Sciatic nerve (tissue), 2 donors: ENCODE measurements at places on chromosomes 12 and 14. TPM values are rescaled to one million over a fixed set of nuclear protein-coding genes. Genes with fewer than 3 reads are reported as not detected.

DNA sequence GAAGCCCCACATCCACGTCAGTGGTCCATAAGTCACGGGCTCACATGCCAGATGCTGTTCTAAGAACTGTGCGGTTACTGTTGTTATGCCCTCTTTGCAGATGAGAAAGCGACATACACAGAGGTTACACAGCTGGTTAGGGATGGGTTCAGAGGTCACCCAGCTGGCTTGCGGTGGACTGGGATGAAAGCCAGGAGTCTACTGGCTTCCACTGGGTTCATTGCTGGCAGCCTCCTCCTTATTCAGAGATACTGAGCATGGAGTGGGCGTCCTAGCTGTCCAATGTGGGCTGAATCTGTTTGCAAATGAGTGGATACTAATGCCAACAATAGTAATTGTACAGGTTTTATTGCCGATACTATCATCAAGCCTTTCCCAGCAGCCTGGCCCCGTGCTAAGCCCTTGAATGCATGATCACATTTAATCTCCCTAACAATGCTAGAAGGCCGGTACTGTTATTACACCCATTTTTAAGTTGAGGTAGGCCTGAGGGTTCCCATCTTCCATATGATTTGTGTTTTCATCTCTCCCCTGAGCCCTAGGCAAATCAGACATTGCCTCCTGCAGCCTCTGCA, 129.1 kb downstream of the PLXNC1 start:
- DNase-seq = no peak

DNA sequence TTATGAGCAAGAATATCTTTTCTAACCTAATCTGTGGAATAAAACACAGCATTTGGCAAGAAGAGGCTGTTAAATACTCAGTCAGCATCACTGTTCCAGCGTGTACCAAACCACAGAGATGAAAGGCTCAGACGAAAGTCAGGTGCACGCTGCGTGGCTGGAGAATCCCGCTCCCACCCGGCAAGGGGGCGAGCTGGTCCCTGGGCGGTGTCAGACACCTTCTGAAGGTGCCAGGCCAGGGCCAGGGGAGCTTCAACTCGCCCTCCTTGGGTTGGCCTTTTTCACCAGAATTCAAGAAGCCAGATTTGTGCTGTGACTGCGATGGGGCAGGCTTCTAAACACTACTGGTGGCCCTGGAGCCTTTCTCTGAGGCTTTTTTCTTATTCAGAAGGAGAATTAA, 73.1 kb downstream of the WDR20 start:
- DNase-seq = peak; percentile 46

DNA sequence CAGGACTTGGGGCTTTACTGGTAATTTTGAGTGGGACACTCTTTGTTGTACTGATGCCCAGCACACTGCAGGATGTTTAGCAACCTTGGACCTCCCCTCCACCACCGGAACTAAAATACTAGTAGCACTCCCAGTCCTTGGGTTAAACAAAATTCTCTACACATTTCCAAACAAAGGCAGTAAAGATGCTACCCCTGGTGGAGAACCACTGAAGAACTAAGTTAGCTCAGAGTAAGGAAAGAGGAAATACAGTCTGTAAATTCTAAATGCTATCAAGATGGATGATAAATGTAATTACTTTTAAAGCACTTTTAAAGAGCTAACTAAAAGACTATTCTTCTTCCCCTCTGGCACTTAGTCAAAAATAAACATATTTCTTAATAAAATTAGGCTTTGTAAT, 64.1 kb downstream of the LRP6 start:
- no peak for DNase-seq

GRCh38 chr12:6059221-6059620, 65.2 kb downstream of the VWF start:
- no peak for DNase-seq

DNA sequence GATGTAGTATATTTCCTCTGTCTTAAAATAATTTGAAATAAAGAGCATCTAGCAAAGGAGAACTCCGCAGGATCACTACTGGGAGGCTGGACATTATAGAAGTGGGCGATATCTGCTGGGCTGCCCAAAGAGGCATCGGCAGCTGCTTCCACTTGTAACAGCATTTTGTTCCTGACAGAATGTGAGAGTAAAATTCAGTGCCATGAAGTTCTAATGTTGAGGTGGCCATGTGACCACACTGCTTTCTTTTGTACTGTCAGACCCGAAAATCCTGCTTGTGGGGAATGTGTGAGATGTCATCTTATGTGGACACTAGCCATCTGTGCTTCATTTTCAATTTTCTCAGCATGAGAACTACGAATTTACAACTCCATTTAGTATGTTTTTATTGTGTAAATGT, 151.9 kb downstream of the ACSS3 start:
- DNase-seq = no peak

GRCh38 chr14:100658181-100658886, 68.4 kb upstream of the DLK1 start:
- DNase-seq = no peak

DNA sequence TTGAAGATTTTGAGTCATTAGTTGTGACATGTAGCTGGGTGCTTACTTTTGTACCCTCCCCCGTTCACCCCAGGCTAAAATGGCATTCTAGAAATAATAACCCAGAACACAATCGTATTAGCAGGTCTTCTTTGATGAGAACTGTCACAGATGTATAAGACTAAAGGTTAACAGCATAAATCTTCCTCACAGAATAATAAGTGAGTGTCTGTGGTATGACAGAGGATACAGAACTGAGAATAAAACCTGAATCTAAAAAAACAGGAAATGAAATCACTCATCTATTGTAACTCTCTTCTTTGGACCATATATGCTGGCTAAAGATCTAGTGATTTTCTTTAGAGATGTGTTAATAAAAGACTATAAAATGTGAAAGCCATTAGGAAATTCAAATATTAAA, 746.6 kb downstream of the LRFN5 start:
- DNase-seq = no peak

DNA sequence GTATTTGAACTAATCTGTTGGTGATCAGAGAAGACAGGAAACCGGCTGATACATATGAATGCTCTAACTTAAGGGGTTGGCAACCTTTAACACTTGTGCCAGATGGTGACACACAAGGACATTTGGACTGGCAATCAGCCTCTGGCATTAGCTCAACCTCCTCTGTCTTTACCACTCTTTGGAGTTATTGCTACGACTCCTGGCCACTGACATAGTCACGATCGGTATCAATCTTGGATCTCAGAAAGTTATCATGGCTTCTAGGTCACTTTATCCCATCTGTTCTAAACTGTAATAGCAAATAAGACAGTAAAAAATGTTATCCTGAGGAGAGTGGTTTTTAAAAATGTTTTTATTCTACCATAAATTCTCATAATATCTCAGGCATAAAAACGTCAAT, 575.2 kb upstream of the MDGA2 start:
- no peak for DNase-seq

DNA sequence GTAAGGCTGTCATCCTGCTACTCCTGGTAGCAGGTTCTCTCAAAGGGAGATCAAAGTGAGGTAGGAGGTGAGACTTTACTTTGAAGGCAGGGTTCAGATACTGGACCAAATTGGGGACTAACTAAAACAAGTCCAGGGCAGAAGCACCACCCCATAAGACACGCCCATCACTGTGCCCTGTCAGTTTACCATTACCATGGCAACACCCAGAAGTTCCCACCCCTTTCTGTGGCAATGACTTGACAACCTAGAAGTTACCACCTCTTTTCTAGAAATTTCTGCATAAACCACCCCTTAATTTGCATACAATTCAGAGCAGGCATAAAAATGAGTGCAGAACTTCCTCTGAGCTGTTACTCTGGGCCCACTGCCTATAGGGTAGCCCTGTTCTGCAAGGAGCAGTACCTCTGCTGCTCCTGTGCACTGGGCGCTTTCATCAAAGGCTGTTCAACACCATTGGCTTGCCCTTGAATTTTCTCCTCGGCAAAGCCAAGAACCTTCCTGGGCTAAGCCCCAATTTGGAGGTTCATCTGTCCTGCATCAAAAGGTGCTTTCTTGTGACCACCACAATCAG, 64.8 kb upstream of the MAX start:
- DNase-seq = no peak

DNA sequence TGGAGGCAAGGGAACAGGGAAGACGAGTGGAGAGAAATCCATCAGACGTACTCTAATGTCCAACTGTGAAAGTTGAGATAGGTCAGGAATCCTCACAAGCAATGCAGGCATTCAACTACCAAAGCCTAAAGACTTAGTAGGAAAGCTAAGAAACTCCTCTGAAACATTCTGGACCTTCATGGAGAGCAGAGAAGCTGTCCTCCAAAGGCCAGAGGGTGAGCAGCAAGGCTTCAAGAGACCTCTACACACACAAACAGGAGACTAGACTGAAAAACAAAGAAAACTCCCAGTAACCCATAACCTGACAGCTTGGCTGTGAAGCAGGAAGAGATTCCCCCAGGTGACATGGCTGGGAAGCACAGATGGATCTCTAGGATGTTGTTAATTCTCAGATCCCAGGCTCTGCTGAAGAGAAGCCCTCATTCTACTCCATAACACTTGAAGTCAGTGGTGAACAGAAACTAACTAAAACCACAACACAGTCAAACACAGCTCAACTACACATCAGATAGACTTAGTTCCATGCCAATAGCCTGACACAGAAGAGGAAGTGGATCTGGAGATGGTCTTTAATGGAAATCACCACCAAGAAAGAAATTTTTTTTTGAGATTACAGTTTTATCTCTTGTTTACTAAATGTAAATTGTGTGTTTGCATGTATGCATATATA, 23.2 kb upstream of the LYZ start:
- no peak for DNase-seq

DNA sequence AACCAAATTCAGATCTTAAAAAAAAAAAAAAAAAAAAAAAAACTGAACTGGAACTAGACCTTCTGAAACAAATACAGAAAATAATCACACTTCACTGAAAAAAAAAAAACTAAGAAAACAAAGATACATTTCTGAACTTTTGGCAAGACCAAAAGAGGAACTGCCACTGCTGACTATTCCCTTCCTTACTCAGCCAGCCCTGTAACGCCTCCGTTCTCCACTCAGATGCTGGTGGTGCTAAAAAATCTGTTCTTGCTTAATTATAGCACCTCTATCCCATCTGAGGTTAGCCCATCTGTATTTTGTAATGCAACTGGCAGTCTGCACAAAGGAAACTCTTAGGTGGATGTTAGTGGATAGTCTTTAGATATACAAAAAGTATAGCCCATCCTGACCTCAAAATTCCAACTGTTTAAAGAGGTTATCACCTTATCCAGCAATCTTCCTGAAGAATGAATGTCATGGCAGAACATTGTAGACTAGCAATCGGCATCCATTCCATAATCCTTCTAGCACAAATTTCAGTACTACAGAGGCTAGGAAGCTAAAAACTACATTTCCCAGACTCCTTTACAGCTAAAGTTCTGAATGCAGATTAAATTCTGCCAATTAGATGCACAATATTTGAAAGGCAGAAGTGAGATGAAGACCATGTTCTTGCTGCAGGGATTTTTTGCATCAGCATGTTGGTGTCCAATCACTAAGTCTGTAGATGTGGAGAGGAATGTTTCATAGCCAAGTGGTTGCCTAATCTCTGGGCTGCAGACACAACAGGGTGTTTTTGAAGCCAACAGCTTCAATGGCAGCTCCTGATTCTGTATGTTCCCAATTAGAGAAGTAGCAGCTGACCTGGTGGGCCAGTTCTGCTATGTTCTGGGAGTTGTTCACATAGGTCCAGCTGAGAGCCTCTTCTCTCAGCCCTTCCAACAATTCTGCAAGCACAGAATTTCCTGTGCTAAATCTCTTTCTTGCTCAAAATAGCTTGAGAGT, 5.7 kb downstream of the MAP3K9 start:
- DNase-seq = no peak

- DNase-seq = no peak
Measured at GRCh38 chr14:66315548-66315947, 170.6 kb upstream of the CCDC196 start.

DNA sequence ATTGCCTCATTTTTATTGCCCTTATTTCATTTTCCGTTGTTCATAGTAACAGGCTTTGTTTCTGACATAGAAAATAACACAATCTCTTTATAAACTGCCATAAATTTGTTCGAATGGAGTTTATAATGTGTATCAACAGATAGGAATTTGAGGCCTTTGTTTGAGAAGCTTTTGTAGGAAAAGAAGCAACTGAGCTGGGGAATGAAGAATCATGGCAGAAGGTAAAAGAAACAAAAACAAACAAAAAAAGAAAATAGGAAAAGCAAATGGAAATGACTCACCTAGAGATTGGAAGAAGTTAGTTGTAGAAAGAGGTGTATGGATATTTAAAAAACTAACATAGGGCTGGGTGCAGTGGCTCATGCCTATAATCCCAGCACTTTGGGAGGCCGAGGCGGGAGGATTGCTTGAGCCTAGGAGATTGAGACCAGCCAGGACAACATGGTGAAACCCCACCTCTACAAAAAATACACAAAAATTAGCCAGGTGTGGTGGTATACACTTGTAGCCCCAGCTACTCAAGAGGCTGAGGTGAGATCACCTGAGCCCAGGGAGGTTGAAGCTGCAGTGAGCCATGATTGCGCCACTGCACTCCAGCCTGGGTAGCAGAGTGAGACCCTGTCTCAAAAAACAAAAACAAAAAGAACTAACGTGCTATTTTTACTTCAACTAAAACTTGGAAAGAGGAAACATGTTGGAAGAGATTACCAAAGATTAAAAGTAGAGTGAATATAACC, 523 bp upstream of the REP15 start:
- DNase-seq = no peak

DNA sequence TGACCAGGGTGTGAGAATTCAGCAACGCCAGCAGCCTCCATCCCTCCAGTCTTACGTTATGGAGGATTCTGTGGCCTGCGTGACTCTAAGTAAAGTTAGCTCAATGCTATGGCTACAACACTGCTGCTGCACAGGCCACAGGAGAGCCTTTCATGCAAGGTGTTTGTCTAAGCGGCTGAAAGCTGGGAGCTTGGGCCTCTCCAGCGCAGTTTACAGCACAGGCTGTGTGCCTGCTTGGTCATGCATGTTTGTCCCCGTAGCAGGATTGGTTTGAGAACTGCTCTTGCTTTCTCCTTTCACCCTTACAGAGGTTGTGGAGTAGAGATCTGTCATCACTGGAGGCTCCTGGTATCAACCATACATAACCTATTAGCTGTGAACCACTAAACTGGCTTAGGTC, 113.1 kb upstream of the TMCC3 start:
- no peak for DNase-seq

The BTBD7 gene
- 40.7 TPM for total RNA-seq

The SLC38A4 gene
- 0.31 TPM for total RNA-seq

The PRR4 gene
- total RNA-seq = 9.2 TPM

The YAF2 gene
- total RNA-seq = 42.4 TPM

The VRTN gene
- total RNA-seq = not detected

The EML5 gene
- total RNA-seq = 2.1 TPM

The KRT3 gene
- not detected for total RNA-seq

The WDHD1 gene
- total RNA-seq = 3.1 TPM

The LRP1-AS gene
- total RNA-seq = not detected

The LACRT gene
- not detected for total RNA-seq

The SLC6A15 gene
- 0.58 TPM for total RNA-seq

The RSRC2 gene
- 93.1 TPM for total RNA-seq
